NCI-H2107 (cell line): ENCODE measurements at places on chromosomes 13 and 19.
A peak's percentile ranks its signal among the peaks of the same experiment; 100 is the strongest.

- DNase-seq = no peak
Observed at GRCh38 chr13:41563341-41563983, 106.1 kb downstream of the RGCC start.

- no peak for DNase-seq
Observed at GRCh38 chr13:69737129-69737935, 370.3 kb upstream of the ATXN8OS start.

GRCh38 chr13:83980331-83980730 lies 98.1 kb upstream of the SLITRK1 start:
- no peak for DNase-seq

DNA sequence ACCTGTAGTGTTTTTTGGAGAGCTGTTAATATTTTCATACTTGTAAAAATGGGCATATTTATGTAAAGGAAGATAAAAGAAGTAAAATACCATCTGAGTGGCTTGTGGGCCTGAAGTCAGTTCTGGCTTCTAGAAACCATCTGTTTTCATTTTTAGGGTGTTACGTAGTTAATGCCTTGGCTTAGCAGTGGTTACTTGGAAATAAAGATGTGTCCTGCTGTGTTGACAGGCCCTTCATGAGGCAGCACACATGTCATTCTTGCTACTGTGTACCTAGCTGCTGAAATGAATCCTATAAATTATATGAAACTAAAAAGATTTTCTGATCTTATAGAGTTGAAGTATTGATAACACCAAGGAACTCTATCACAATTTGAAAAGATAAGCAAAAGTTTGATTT lies 16.0 kb downstream of the ILF3 start:
- DNase-seq = no peak

- no peak for DNase-seq
Observed at GRCh38 chr13:37944869-37945442, 75.4 kb upstream of the TRPC4 start.

DNA sequence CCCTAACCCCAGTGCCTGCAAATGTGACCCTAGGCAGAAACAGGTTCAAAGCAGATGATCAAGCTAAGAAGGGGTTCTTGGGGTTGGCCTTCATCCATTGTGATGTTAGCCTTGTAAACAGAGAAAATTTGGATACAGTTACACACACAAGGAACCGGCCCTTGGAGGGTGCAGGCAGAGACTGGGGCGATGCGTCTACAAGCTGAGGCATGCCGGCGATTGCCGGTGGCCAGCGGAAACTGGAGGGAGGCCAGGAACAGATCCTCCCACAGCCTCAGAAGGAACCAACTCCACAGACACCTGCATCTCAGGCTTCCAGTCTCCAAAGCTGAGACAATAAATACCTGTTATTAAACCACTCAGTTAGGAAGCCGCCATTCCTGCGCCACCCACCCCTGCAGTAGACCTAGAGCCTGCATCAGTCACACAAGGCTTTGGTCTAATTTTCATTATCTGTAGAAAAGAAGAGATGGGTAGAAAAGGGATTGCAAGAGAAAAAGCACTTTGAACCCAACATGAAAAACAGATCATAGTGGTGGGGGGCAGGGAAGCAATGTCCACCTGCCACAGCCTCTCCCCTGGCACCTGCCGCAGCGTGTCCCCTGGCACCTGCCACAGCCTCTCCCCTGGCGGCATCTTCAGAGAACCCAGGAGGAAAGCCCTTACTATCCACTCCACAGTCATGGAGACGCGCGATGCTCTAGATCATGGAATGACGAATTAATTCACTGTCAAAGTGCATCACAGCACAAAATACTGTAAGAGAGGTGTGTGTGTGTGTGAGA lies 119.7 kb upstream of the SOX1 start:
- peak; percentile 42 for DNase-seq

- DNase-seq = no peak
Observed at GRCh38 chr13:97502181-97502580, 68.2 kb downstream of the RAP2A start.

GRCh38 chr19:11499890-11500420 lies 5.7 kb downstream of the ZNF653 start:
- no peak for DNase-seq

DNA sequence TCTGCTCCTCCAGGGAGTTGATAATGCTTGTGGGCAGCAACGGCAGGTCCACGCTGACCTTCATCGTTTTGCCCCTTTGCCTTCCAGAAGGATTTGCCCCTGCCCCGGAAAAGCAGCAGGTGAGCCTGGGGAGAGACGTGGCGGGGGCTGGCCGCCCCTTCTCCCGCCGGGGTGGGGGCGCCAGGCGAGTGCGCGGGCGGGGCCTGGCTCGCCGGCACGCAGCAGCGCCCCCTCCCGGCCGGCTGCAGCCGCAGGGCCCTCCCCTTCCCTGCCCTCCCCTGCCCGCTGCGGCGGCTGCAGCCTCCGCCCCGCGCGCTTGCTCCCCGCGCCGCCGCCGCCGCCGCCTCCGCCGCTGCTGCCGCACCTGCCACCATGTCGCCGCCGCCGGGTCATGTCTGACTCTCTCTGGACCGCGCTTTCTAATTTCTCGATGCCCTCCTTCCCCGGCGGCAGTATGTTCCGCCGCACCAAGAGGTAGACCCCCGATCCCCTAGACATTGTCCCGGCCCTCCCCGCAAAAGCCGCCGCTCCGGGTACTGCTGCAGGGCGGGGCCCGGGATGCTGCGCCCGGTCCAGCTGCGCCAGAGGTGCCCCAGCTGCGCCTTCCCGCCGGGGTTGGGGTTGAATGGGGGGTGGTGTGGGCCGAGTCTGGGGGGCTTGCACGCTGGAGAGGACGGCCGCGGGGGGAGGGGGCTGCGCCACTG lies at the start of gene MAST1:
Gene MAST1 (plus strand): TSS at position 334 of the 704 bp plus-strand sequence. CDS start 58 bp downstream, at position 392.
- DNase-seq = no peak

DNA sequence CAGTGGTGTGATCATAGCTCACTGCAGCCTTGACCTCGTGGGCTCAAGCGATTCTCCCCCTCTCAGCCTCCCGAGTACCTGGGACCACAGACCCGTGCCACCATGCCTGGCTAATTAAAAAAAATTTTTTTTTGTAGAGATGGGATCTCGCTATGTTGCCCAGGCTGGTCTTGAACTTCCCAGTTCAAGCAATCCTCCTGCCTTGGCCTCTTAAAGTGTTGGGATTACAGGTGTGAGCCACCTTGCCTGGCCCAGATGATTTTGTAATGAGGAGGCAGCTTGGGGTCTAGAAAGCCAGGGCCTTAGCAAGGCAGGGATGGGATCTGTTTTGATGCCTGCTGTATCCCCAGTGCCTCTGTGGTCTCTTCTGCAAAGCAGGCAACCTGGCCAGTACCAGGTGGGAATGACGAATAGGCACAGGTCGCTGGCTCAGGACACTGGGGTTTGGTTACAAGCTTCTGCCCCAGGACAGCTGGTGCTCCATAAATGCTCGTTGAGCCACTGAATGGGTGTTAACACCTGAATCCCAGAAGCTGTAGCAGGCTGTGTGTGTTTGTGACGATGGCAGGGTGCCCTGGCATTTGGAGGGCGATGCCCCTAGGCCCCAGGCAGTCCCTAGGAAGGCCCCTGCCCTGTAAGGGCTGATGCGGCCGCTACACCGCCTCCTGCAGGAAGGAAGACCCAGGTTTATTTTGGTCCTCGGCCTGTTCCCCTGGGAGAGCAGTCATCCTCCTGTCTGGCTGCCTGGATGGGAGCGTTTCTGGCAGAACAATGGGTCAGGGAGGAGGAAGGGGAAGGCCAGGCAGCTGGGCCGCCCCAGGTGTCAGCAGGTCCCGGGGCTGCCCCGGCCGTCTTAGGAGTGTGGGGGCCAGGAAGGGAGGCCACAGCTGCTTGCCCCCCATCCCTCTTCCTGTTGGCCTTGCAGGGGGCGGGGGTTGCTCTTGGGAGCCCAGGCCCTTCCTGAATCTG lies 8.6 kb downstream of the TNFAIP8L1 start:
- no peak for DNase-seq

- DNase-seq = no peak
Observed at GRCh38 chr13:36493046-36493445, 60.8 kb downstream of the CCNA1 start.

DNA sequence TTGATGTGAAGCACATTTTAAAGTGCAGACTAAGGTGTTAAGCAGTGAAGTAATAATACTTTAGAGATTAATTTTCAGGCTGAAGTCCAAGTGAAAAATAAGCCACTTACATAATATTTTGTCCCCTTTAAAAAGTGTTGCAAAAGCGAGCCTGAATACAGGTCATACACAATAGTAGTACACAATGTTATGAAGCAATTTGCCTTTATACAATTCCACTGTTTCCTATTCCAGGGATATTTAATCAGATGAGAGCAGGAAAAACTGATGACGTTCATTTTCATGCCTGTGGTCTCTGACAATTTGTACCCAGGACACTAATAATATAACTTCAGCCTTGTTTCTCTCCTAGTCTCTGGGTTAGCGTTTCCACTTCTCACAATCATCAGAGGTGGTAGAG lies 916.7 kb downstream of the PCDH9 start:
- no peak for DNase-seq

DNA sequence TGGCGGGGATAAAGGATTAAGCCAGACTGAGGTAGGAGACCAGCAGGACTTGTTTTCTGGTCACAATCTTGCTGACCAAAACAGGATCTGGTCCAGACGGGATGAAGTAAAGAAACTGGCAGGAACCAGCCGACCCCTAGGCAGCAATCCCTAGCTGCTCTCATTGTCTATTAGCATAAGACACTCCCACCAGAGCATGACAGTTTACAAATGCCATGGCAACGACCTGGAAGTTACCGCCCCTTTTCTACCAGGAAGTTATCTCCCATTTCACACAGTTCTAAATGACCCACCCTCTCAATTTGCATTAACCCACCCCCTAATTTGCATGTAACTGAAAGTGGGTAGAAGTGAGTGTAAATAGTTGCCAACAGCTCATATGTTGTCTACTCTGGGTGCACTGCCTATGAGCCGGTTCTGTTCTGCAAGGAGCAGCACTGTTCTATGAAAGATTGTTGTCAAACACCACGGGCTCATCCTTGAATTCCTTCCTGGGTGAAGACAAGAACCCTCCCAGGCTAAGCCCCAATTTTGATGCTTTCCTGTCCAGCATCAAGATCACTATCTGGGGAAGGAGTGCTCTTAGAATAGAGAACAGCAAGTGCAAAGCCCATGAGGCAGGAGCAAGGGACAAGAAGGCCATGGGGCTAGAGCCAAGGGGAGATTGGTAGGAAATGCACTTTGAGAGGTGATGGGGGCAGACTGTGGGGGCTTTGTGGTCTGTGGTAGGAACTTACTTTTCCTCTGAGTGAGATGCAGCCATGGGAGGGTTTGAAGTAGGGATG lies 13.9 kb upstream of the FBXO27 start:
- DNase-seq = no peak

- DNase-seq = peak; percentile 88
Observed at GRCh38 chr13:111853721-111854120, 213.2 kb upstream of the SOX1 start.

DNA sequence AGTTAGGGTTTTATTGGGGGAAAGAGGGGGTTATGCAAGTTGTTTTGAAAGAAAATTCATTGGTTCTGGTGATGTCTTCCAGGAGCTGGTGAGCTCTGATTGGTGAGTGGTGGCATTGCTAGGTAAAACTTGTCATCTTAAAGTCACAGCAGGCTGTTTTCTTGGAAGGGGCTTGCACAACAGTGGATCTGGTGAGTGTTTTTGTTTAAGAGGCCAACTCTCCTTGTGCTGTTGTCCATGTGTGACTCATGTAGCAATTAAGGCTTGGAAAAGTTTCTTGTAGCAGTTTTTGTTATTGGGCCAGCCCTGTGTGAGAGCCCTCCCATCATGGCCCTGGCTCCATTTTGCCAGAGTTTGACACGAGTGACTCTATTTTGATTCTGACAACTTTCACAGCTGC lies 109.4 kb downstream of the RFC3 start:
- no peak for DNase-seq

GRCh38 chr13:44221657-44222056 lies 152.0 kb upstream of the SERP2 start:
- no peak for DNase-seq

DNA sequence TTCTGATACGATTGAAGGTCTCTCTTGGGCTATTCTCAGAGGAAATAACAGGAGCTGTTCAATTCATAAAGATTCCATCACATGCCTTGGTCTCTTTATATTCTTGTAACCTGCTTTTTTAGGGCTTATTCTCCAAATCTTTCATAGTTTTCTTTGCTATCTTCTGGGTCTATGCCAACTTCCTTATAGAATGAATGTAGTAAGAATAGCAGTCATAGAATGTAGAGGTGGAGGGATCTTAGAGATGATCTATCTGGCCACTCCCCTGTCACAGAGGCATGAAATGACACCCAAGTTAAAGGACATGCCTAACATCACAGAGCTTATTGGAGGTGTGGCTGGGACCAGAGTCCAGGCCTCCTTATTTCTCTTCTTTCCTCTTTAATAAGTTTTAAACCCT lies 13.2 kb downstream of the LCP1 start:
- no peak for DNase-seq

DNA sequence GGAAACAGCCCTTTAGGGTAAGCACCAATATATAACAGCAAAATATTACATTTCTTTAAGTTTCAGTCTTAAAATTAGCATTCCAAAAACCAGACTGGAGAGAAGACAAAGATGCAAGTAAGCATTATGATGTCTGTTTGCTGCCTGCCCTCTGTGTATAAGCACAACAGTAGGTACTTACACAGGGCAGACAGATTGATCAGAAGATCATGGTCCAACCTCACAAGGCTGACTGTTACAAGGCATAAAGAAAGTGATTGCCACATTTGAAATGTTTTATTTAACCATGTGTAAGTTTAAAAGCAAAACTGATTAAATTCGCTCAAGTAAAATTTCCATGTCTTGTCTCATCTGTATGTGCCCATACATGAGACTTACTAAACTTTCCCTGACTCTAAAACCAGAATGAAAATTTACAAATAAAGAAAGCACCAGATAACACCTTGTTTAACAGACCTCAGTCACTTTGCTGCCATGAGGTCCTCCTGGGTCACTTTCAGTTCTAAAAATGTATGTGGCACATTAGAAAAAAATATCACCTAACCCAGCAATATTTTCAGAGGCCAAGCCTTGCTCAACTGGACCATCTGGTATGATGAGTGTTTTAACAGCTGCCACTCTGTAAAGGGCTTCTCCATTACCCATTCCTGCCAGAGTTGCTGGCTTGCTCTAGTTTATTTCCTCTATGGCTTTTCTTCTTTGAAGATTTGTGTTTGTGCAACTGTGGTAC lies 297.0 kb downstream of the RBM26 start:
- DNase-seq = peak; percentile 10

DNA sequence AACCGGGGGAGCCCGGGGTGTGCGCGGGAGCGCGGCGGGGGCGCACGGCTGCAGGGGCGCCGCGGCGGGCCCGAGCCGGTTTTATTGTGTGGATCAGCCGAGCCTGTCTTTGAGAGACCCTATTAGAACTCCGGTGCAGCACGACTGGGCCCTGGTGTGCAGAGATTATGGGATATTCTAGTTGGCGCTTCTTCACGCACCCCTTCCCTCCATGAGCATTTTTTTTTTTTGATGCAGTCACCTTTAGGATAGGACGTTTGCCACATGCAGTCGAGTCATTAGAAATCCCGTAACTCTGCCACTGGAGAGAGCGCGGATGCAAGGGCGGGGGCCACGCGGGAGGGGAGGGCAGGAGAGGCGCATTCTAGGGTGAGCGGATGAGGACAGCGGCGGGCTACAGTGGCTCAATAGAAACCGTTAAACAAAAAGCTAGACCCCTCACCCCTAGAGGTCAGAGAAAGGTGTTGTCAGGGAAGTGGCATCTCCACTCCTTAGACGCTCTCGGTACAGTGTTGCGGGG lies 3.7 kb downstream of the FGF9 start:
- no peak for DNase-seq
